ENCODE measurements at places on chromosomes 7 and 10. TPM values are rescaled to one million over a fixed set of nuclear protein-coding genes. Genes with fewer than 3 reads are reported as not detected.
A peak's percentile ranks its signal among the peaks of the same experiment; 100 is the strongest.

Gene MMP21
- not detected for polyA plus RNA-seq

Gene ADAM12
- 0.07 TPM for polyA plus RNA-seq

Gene IFIT2
- polyA plus RNA-seq = 3.9 TPM

Gene PON3
- polyA plus RNA-seq = 0.51 TPM

Gene BNIP3
- 42.7 TPM for polyA plus RNA-seq

Gene LRRC18
- not detected for polyA plus RNA-seq

Gene RELN
- 0.01 TPM for polyA plus RNA-seq

Gene CNPY1
- not detected for polyA plus RNA-seq

Gene STYXL1
- polyA plus RNA-seq = 68.9 TPM

- peaks cover 19% of the 10 kb centered on the region for H3K27me3 ChIP-seq
- DNase-seq = no peak
- no peaks in the 10 kb centered on the region for H3K4me1 ChIP-seq
- no peak overlapping the region for H3K4me3 ChIP-seq
- H3K27ac ChIP-seq = no peak overlapping the region
- no peaks in the 10 kb centered on the region for H3K36me3 ChIP-seq
Observed at GRCh38 chr10:43223056-43223455, 43.8 kb downstream of the RASGEF1A start.

DNA sequence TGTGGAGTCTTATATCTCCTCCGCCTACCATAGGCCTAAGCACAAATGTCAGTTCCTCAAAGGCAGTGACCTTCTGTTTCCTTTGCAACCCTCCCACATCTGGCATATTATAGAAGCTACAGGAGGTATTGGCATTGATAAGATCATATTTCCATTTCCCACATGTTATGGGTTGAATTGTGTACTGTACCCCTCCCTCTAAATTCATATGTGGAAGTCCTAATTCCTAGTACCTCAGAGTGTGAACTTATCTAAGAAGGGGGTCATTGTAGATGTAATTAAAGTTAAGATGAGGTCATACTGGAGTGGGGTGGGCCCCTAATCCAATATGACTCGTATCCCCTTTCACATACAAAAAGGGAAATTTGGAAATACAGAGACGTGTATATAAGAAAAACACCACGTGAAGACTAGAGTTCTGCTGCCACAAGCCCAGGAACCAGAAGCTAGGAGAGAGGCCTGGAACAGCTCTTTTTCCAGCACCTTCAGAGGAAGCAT is 6.1 kb upstream of the LAMB4 start:
- no peaks in the 10 kb centered on the region for H3K36me3 ChIP-seq
- peaks cover 18% of the 10 kb centered on the region for H3K4me1 ChIP-seq

DNA sequence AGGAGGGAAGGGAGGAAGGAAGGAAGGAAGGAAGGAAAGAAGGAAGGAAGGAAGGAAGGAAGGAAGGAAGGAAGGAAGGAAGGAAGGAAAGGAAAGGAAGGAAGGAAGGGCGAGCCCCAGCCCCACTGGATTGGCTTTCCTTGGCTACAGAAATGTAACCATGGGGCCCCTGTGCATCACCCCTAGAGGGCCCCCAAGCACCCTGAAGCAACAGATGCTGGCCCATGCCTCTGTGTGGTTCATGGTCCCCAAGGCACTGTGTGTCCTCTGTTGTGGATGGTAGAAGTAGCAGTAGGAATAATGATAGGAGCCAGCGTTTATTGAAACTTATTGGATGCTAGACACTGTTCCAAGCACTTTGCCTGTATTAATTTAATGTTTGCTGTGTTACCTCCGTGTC is 116.6 kb upstream of the MACROH2A2 start:
- H3K27me3 ChIP-seq = peaks cover 17% of the 10 kb centered on the region
- H3K27ac ChIP-seq = no peak overlapping the region
- H3K36me3 ChIP-seq = no peaks in the 10 kb centered on the region
- no peak for DNase-seq

DNA sequence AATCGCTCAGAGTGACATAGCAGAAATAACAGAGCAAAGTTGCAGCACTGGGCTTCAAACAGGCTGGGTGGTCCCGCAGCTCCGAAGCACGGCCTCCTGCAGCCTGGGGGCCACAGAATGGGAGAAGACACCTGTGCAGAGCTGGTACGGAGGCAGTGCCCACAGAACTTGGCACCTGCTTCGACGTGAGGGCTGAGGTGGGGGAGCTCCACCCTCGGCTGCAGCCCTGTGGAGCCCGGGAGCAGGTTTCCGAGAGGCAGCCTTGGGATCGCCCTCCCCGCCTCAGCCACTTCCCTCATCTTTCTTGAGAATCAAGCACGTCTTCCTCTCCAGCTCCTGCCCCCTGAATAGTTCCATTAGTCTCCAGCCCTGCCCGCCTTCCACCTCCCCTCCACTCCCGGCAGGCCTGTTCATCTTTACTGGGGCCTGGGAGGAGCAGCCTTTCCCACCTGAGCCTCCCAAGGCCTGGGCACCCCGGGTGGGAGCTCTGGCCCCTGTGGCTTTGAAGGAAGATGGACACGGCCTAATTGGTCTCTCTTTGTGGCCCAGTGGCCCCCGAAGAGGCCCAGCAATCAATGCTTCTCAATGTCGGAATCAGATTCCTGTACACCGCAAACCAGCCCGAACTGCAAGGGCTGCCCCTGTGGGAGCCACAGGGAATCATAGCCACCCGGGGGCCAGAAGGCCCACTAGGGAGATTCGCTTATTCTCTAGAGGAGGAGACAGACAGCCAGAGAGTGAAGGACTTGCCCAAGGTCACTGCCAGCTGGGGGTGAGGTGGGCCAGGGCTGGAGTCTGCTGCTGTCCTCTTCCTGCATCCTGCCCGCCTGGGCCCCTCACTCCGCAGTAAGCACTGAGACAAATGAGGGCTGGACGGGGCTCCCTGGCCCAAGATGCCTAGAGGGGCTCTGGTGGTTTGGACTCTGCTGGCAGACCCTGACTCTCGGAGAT is 17.0 kb upstream of the PCBD1 start:
- H3K36me3 ChIP-seq = no peaks in the 10 kb centered on the region
- H3K4me1 ChIP-seq = no peaks in the 10 kb centered on the region
- H3K27me3 ChIP-seq = peaks cover 4% of the 10 kb centered on the region
- no peak for DNase-seq

GRCh38 chr7:50801907-50802306 is 19.2 kb upstream of the GRB10 start:
- peaks cover 36% of the 10 kb centered on the region for H3K27me3 ChIP-seq
- DNase-seq = no peak
- peaks cover 4% of the 10 kb centered on the region for H3K4me1 ChIP-seq
- no peak overlapping the region for H3K27ac ChIP-seq

DNA sequence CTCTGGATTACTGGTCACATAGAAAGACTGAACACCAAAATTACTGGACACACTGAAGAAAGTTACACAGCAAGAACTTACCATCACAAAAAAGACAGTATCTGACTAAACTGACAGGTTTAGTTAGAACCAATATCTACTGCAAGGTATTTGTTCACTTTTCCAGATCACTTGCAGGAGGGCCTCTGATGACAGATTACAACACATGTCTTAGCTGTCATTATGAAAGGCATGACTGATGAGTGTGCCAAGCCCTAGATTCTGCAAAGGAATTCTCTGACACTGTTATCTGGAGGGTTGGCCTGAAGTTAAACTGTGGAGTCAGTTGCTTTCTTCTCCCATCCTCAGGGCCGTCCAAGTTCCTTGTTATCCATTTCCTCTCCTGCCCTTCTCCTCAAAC is 242.7 kb downstream of the KIF20B start:
- no peaks in the 10 kb centered on the region for H3K27me3 ChIP-seq
- H3K4me3 ChIP-seq = no peak overlapping the region
- H3K36me3 ChIP-seq = no peaks in the 10 kb centered on the region
- H3K27ac ChIP-seq = no peak overlapping the region

GRCh38 chr10:49276596-49276995 is 22.4 kb upstream of the C10orf71 start:
- H3K36me3 ChIP-seq = no peaks in the 10 kb centered on the region
- no peaks in the 10 kb centered on the region for H3K4me1 ChIP-seq
- no peak for DNase-seq
- H3K27ac ChIP-seq = no peak overlapping the region
- H3K27me3 ChIP-seq = no peaks in the 10 kb centered on the region
- no peak overlapping the region for H3K4me3 ChIP-seq

DNA sequence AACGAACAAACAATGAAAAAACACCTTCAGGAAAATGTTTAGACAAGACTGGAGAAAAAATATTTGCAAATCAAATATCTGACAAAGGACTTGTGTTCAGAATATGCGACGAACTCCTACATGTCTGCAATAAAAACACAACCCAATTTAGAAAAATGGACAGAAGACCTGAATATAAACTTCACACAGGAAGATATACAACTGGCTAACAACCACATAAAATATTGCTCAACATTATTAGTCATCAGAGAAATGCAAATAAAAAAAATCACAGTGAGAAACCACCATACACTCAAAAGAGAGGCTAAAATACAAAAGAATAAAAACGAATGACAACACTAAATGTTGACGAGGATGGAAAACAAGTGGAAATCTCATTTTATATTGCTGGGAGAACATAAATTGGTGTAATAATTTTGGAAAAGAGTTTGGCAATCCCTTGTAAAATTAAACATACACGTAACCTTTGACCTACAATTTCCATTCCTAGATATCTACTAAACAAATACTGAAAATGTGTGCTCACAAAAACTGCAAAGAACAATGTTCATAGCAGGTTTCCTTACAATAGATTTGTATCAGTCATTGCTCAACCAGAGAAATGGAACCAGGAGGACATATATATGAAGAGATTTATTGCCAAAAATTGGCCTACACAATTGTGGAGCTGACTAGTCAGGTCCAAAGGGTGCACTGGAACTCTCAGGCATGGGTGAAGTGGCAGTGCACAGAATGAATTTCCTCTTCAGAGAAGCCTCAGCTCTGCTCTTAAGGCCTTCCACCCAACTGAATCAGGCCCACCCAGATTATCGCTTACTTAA is 82.9 kb upstream of the OGDHL start:
- H3K4me3 ChIP-seq = no peak overlapping the region
- H3K27ac ChIP-seq = no peak overlapping the region
- DNase-seq = no peak
- peaks cover 7% of the 10 kb centered on the region for H3K4me1 ChIP-seq

GRCh38 chr7:140637400-140637799 is 3.2 kb downstream of the DENND2A start:
- H3K27ac ChIP-seq = no peak overlapping the region
- peaks cover 12% of the 10 kb centered on the region for H3K4me1 ChIP-seq
- H3K27me3 ChIP-seq = no peaks in the 10 kb centered on the region
- no peaks in the 10 kb centered on the region for H3K36me3 ChIP-seq
- H3K4me3 ChIP-seq = no peak overlapping the region
- DNase-seq = no peak

- no peak overlapping the region for H3K27ac ChIP-seq
- no peak overlapping the region for H3K4me3 ChIP-seq
- H3K4me1 ChIP-seq = no peaks in the 10 kb centered on the region
Observed at GRCh38 chr10:98472196-98472595, 25.5 kb upstream of the HPS1 start.

GRCh38 chr7:76423666-76424412 is 911 bp upstream of the ZP3 start:
- peak overlapping the region; percentile 99 for H3K27ac ChIP-seq
- H3K4me1 ChIP-seq = peaks cover 35% of the 10 kb centered on the region
- no peaks in the 10 kb centered on the region for H3K27me3 ChIP-seq
- peak; percentile 38 for DNase-seq
- no peaks in the 10 kb centered on the region for H3K36me3 ChIP-seq
- peak overlapping the region; percentile 35 for H3K4me3 ChIP-seq

All from keratinocyte (primary cell).